Activated T-helper 1 cell treated with Interleukin-2 at 50 U/mL for 16 hours (primary cell): ENCODE measurements at places on chromosomes 13 and 19.

DNA sequence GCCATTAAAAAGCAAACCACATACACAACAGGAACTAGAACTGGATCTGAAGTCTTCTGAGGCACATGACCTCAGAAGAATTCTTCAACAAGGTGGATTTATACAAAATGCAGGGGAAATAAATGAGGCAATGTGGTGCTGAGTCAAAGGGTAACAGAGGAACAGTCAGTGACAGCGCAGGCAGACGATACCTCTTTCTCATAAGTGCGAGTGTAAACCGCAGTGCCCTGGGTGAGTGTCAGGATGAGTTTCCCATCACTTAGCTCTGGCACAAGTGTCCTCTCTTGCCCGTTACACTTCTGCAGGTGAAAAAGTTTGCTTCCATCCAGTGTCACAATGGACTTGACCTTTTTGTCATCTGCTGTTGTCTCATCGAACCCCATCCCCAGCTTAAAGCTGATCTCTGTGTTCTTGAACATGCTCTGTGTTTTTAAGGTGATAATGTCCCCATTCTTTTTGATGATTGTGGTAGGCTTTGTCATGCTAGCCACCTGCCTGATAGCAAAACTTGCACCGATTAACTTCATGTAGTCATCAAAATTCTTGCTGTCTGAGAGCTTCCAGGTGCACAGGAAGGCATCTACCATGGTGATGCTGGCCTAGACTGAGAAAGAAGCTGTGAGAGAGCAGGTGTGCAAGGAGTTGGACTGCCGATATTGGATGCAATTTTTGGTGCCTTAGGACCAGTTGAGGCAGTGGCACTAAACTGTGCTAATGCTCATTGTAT, 97.3 kb downstream of the AKAP11 start:
- DNase-seq: no peak

DNA sequence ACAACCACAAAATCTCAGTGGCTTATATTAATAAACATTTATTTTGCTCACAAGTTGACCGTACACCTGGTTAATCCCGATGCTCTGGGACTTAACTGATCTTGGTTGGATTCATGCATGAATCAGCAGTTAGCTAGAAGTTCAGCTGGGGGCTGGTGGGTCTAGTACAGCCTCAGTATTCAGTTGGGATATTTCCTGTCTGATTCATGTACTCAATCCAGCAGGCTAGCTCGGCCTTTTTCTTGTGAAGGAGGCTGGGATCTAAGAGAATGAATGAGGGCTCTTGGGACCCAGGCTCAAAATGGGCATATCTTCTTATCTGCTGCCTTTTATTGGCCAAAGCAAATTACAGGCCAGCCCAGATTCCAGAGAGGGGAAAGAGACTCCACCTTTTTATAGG, 178.8 kb downstream of the KCTD12 start:
- no peak for DNase-seq

GRCh38 chr19:19192910-19193423, 909 bp downstream of the RFXANK start:
- no peak for DNase-seq

DNA sequence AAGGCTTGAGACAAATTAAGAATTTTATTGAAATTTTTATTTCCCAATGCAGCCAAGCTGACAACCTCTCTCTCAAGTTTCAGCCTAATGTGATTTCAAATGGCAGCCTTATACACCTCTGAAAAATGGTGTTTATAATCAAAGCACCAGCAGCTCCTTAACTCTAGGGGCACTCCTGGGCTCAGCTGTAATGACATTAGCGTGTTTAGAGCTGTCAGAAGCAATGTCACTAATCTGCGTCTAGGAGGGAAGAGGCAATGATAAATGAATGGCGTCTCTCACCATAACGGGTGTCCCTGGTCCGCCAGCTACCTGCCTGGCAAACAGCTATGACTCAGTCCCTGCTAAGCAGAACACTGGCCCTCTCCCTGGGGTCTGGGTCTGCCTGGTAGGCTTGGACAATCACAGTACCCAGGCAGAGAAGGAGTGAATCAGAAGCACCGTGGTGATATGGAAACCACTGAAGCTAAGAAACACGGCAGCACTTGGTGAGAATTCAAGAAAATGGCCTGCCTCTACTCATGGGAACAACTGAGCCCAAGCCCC, 131.8 kb upstream of the VSTM2B start:
- DNase-seq: no peak

- DNase-seq: no peak
Observed at GRCh38 chr13:97347255-97347932, 86.6 kb upstream of the RAP2A start.

DNA sequence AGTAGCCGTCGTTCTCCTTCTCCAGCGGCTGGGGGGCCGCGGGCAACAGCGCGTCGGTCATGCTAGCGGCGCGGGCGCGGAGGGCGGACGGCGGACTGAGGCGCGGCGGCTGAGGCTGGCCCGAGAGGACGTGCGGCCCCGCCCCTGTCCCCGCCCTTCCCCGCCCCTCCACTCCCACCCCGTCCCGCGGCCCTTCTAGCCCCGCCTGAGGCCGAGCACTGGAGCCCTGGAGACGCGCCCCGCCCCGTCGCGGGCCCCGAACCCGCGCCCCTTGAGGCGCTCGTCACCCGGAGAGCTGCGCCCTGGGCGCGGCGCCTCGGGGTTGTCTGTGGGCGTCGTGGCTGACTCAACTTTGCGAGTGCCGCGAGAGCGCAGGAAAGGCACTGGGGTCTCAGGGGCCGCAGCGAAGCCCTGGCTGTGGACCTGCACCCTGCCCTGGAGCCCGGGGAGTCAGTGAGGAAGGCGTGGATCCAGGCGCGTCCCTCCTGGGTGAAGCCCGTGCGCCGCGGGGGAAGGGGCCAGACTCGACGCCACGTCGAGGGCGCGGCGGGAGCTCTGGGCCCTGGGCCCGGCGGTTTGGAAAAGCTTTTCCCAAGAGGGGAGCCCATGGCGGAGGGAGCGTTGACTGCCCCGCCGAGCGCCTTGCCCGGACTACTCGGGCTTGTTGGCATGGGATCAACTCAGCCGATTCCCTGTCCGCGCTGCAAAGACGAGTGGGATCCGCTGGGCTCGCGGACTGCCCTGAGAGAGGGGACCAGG, at the start of gene RHPN2:
TSS of gene RHPN2 (minus strand) at position 97 of the 759 bp plus-strand sequence. CDS start at position 61, 36 bp downstream.
- DNase-seq: peak; percentile 4

DNA sequence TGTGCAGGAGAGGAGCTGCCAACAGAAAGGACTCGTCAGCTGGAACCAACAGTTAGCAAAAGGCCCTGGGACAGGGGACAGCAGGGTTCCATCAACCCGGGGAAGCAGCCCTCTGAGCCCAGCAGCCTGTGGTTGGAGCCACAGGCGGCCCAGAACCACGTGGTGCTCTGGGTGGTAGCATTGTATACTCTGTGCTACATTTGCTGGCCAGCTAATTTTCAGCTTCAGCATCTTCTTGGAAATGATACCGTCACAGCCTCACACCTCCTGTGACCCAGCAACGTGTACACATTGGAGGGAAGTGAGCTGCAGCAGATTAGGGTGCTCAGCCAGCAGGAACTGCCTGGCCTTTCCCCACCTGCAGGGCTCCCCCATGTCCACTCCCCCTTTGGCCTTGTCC, 13.1 kb upstream of the MTIF3 start:
- no peak for DNase-seq

- DNase-seq: no peak
Observed at GRCh38 chr13:19572280-19572679, 10.9 kb upstream of the TPTE2 start.

- no peak for DNase-seq
Observed at GRCh38 chr13:49587311-49587847, 2.0 kb upstream of the RCBTB1 start.

GRCh38 chr19:18261474-18261873, 12.8 kb downstream of the IQCN start:
- DNase-seq: no peak

DNA sequence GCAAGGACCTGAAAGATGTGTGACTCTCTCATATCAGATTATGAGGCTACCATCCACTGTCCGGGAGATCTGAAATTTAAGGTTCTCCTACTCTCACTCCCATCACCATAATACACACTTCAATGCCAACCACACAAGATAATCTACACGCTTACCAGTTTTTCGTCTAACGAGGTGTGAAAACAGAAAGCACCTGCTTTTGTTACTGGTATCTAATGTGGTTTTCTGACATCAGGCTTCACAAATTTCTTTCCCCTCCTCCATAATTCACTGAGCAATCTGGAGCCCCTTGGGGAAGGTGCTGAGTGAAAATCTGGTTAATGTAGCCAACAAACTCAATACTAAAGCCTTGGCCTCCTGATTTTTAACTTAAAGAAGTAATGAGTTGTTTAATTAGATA, 10.1 kb upstream of the LRCH1 start:
- no peak for DNase-seq

- DNase-seq: no peak
Observed at GRCh38 chr19:35266520-35267352, 2.0 kb upstream of the USF2 start.

GRCh38 chr13:30565658-30566057, 52.1 kb upstream of the USPL1 start:
- DNase-seq: no peak

DNA sequence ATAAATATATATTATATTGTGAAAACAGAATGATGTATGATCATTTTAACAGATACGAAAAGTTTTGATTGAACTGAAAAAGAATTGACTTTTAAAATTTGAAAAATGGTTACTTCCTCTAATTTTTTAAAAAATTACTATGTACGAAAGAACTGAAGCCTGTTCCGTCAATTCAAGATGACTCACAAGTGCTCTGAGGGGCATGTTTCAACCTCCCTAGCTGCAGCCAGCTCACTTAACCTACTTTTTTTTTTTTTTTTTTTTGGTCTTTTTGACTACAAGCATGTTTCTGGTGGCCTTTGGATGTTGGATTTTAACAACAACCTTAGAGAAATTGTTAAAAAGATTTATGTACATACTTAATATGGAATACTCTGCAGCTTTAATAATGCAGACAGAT, 1139.3 kb downstream of the DIAPH3 start:
- no peak for DNase-seq

DNA sequence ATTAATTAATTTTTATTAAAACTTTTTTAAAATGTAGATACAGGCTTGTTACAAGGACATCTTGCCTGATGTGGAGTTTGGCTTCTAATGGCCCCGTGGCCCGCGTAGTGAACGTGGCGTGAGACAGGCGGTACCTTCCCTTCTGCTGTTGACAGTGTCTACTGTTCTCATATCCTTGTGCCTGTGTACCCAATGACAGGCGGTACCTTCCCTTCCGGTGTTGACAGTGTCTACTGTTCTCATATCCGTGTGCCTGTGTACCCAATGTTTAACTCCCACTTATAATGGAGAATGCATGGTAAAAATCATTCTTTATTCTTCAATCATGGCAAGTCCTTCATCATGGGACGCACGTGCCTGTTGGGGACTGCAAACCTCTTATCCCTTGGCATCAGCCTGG, 79.1 kb upstream of the ZNF835 start:
- no peak for DNase-seq

DNA sequence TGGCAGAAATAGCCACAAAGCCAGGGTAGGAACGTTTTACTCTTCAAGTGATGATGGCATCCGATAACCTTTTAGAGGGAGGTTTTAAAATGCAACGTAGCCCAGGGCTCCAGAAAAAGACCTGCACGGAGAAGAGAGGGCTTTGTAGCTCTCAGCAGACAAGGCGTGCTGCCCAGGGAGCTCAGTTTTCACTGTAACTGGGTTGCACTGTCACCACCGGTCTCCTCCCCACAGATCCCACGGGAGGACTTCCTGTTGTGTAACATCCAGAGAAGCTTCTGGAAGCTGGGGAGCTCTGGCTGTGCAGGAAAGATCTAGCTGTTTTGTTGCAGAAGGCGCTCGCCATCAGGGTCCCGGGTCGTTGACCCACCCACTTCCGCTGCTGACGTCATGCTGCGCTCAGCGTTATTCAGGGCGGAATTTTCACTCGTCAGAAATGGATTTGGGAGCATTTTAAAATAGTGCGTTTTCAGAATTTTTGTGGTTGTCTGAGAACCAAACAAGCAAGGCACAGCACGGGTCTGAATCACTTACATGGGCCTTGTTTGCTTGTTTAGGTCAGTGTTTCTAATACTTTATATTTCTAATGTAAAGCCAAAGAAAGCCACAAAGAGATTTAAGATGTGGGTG, 50.8 kb downstream of the ATP11A start:
- no peak for DNase-seq

DNA sequence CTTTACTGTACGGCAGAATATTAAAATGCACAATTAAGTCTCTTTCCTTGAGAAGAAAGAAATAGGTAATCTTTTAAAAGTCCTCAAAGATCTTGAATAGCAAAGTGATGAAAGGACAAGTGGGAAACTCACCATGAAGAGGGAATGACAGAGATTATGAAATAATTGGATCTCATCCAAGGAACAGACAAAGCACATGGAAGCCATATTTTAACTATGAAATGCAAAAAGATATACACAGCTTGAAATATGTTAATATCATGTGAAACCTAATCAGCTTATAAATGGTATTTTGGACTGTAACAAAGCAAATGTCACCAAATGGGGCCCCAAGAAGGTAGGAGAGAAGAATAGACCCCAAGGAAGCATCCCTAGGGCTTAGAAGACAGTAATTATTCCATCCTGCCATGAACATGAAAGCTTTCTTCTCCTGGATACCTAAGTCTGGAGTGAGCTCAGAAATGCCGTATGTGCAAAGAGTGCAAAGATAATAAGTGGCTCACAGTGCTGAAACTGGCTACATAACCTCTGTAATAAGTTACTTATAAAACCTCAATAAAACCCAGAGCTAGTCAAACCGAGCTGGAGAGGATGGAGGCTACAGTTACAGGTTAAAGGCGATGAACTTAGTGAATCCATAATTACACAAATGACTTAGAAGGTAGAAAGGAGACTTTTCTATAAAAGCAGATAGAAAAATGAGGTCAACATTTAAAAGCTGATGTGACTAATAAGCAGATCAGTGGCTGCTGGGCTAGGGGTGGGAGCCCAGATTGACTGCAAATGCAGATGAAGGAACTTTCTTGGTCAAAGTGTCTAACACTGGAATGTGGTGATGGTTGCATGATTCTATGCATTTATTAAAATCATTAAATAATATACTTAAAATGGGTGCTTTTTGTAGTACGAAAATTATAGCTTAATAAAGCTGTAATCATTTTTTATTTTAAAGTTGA, 34.4 kb downstream of the DCLK1 start:
- no peak for DNase-seq

DNA sequence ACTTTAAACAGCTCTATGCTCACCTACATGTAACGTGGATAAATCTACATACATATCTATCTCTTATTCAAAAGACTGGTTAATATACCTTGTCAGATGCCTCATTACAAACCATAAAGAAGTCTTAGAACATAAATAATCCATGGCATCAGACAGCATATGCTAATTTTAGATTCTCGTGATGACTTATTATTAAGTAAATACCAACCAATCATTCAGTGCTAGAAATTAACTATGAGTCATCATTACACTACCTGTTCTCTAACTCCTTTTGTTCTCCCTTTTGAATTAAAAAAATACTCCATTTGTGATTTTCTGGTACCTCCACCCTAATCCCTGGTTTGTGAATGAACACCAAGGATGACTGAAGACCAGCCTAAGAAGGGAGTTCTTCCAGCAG, 754.3 kb upstream of the ARGLU1 start:
- no peak for DNase-seq

- no peak for DNase-seq
Observed at GRCh38 chr13:110772091-110772984, 58.8 kb downstream of the ING1 start.

- DNase-seq: no peak
Observed at GRCh38 chr13:44431150-44431549, 57.5 kb downstream of the SERP2 start.

- DNase-seq: no peak
Observed at GRCh38 chr19:39086386-39086785, 2.2 kb downstream of the ACP7 start.
